Lung (tissue), 17 donors: ENCODE measurements at places on chromosomes 5 and 9. TPM values are rescaled to one million over a fixed set of nuclear protein-coding genes. Genes with fewer than 3 reads are reported as not detected.

DNA sequence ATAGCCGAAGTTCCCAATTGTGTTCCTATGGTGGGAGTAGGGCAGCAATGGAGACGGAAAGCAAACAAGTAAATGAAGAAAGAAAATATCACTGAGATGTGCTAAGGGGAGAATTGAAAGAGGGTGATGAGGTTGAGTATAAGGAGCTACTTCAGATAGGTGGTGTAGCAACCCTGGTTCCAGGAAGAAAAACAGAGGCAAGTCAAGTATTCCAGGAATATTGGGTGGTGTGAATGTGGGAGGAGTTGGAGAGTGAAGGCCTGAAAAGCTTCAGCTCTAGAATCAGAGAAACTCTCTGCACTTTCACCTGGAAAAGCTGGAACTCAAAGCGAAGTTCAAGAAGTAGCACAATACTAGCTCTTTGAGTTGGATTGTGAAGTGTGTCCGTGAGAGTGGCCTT, 342.1 kb downstream of the TLE4 start:
- DNase-seq, result no peak
- no peak overlapping the region for H3K27ac ChIP-seq
- H3K27me3 ChIP-seq, result no peaks in the 10 kb centered on the region
- no peaks in the 10 kb centered on the region for H3K4me1 ChIP-seq
- H3K4me3 ChIP-seq, result no peak overlapping the region
- no peaks in the 10 kb centered on the region for H3K36me3 ChIP-seq

DNA sequence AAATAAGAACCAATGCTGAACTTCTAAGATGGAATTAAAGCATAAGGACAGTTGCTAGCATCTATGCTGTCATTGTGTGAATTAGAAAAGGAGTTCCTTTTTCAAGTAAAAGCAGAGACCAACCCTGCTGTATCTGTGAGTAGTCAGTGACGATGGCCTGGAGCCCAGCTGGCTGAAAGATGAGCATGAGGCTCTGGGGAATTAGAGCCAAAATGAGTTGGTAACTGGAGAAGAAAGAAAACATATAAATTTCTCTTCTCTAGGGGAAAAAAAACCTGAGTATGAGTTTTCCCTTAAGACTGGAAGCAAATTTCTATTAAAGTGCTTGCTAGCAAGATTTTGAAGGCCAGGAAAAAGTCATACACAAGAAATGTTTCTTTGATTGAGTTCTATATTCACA, 1.6 kb upstream of the SPZ1 start:
- no peaks in the 10 kb centered on the region for H3K36me3 ChIP-seq
- H3K4me3 ChIP-seq, result no peak overlapping the region
- H3K4me1 ChIP-seq, result no peaks in the 10 kb centered on the region
- H3K27ac ChIP-seq, result no peak overlapping the region
- H3K27me3 ChIP-seq, result no peaks in the 10 kb centered on the region

GRCh38 chr5:72363166-72363802, 43.1 kb downstream of the PTCD2 start:
- peaks cover 10% of the 10 kb centered on the region for H3K36me3 ChIP-seq
- H3K27me3 ChIP-seq, result no peaks in the 10 kb centered on the region
- no peak overlapping the region for H3K27ac ChIP-seq
- H3K4me3 ChIP-seq, result no peak overlapping the region

HSPA5 gene
- 144 TPM for total RNA-seq

GRCh38 chr5:174378121-174378874, 332.8 kb downstream of the NSG2 start:
- H3K4me1 ChIP-seq, result no peaks in the 10 kb centered on the region
- H3K27me3 ChIP-seq, result peaks cover 3% of the 10 kb centered on the region
- DNase-seq, result no peak
- no peak overlapping the region for H3K27ac ChIP-seq

DNA sequence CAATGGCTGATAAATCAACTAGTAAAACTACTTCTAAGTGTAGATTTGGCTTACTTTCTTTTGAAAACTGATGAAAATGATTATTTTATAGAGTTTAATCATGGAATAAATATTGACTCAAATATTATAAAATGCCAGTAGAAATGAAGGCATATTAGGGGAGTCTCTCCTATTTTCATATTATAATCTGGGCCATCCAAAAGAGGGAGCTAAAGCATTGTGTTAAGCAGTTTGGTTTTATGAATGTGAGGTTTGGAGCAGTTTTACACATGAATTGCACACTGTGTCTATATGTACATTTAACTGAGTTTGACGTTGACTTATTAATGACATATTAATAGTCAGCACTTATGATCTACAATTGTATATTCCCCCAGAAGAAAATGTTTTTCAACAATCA, 17.4 kb downstream of the CDH9 start:
- H3K36me3 ChIP-seq, result no peaks in the 10 kb centered on the region
- H3K4me1 ChIP-seq, result no peaks in the 10 kb centered on the region
- H3K27me3 ChIP-seq, result no peaks in the 10 kb centered on the region
- no peak overlapping the region for H3K4me3 ChIP-seq
- H3K27ac ChIP-seq, result no peak overlapping the region

DNA sequence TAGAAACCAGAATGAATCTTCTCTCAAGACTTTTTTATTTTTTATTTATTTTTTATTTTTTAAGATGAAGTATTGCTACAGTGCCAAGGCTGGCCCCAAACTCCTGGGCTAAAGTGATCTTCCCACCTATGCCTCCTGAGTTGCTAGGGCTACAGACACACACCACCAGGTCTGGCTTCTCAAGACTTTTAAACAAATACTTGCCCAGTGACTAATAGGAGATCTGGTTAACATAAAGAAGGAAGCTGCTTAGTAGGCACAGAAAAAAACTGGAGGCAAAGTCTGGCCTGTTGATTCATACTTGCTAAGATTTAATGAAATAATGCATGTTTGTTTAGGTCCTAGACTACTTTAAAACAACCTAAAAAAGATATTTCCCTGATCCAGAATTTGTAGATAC, 43.8 kb downstream of the SLC38A9 start:
- no peak overlapping the region for H3K4me3 ChIP-seq
- no peaks in the 10 kb centered on the region for H3K27me3 ChIP-seq
- DNase-seq, result no peak
- H3K4me1 ChIP-seq, result peaks cover 9% of the 10 kb centered on the region

GRCh38 chr5:13932561-13932960, 11.9 kb downstream of the DNAH5 start:
- H3K4me1 ChIP-seq, result no peaks in the 10 kb centered on the region
- no peaks in the 10 kb centered on the region for H3K36me3 ChIP-seq
- DNase-seq, result no peak
- no peaks in the 10 kb centered on the region for H3K27me3 ChIP-seq

GRCh38 chr9:126413391-126414068, 86.9 kb downstream of the MVB12B start:
- no peak overlapping the region for H3K4me3 ChIP-seq
- no peaks in the 10 kb centered on the region for H3K4me1 ChIP-seq
- peaks cover 5% of the 10 kb centered on the region for H3K36me3 ChIP-seq
- no peaks in the 10 kb centered on the region for H3K27me3 ChIP-seq
- no peak for DNase-seq
- H3K27ac ChIP-seq, result no peak overlapping the region

DNA sequence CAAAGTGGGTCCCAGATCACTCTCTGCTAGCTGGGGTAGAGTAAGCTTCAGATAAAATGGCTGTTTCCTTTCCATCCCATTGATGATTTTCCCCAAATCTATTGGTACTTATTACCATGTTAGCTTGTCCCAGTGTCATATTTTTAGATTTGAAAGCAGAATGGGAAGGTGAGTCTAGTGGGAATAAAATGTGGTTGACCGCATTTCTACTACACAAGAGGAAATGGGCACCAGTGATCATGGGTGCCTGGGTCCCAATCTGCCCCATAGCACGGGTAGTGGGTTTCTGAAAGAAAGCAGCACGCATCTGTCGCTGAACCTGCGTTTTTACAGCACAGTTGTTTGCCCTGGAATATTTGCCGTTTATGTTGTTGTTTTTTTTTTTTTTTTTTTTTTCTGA, 20.1 kb downstream of the DAPK1 start:
- H3K27ac ChIP-seq, result no peak overlapping the region
- H3K36me3 ChIP-seq, result peaks cover 9% of the 10 kb centered on the region
- H3K4me1 ChIP-seq, result peaks cover 21% of the 10 kb centered on the region
- H3K4me3 ChIP-seq, result no peak overlapping the region
- H3K27me3 ChIP-seq, result no peaks in the 10 kb centered on the region

GRCh38 chr5:170190436-170191134, 42.2 kb upstream of the C5orf58 start:
- no peaks in the 10 kb centered on the region for H3K4me1 ChIP-seq
- H3K27ac ChIP-seq, result no peak overlapping the region

SNCAIP gene
- 6.5 TPM for total RNA-seq

RHOBTB3 gene
- 150 TPM for total RNA-seq

COL27A1 gene
- 18.4 TPM for total RNA-seq

- no peak for DNase-seq
- peak overlapping the region; percentile 28 for H3K27ac ChIP-seq
- H3K27me3 ChIP-seq, result no peaks in the 10 kb centered on the region
- no peaks in the 10 kb centered on the region for H3K36me3 ChIP-seq
These were observed 51.3 kb downstream of the ARHGEF37 start for GRCh38 chr5:149632311-149633251.

PCDH12 gene
- total RNA-seq, result 34.2 TPM

GRCh38 chr5:86688406-86688805, 70.7 kb downstream of the COX7C start:
- H3K27me3 ChIP-seq, result no peaks in the 10 kb centered on the region
- no peaks in the 10 kb centered on the region for H3K36me3 ChIP-seq
- H3K4me3 ChIP-seq, result no peak overlapping the region
- no peak for DNase-seq
- no peaks in the 10 kb centered on the region for H3K4me1 ChIP-seq
- no peak overlapping the region for H3K27ac ChIP-seq

PDE8B gene
- total RNA-seq, result 2.3 TPM
